CD4-positive, alpha-beta memory T cell (primary cell): ENCODE measurements at places on chromosomes 1 and 21.

- DNase-seq: no peak
Measured at GRCh38 chr1:6596351-6596750, 6.3 kb downstream of the KLHL21 start.

GRCh38 chr1:99506631-99507030, 139.3 kb upstream of the PALMD start:
- no peak for DNase-seq

GRCh38 chr21:16154951-16155635, 425.3 kb downstream of the USP25 start:
- DNase-seq: no peak

DNA sequence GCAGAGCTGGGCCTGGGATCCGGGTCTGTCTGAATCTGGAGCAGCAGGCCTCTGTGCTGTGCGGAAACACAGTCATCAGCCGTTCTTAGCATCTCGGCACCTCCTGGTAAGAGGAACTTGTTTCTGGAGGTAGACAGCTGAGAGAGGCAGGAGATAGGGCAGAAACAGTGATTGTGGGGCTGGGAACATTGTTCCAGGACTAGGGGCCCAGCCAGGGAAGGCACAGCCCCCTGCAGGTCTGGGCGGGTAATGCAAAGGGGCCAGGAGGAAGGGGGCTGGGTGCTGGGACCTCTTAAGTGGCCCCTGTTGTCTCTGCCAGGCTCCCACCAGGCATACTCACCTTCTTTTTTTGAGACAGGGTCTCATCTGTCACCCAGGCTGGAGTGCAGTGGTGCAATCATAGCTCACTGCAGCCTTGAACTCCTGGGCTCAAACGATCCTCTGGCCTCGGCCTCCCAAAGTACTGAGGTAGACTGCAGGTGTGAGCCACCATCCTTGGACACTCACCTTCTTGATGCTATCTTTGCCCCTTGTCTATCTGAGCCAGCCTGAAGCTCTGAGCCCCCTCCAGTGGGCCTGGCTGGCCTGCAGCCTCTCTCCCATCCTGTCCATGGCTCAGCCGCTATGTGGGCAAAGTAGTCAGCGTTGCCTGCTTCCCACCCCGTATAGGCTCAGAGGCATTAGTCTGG, 134.3 kb upstream of the ZBTB40 start:
- DNase-seq: no peak
